ENCODE measurements at places on chromosomes 3 and 15. TPM values are rescaled to one million over a fixed set of nuclear protein-coding genes. Genes with fewer than 3 reads are reported as not detected.

GRCh38 chr3:23645533-23646183 is 160.1 kb upstream of the UBE2E1 start:
- no peak for DNase-seq
- H3K27me3 ChIP-seq: no peaks in the 10 kb centered on the region
- H3K27ac ChIP-seq: no peak overlapping the region

DNA sequence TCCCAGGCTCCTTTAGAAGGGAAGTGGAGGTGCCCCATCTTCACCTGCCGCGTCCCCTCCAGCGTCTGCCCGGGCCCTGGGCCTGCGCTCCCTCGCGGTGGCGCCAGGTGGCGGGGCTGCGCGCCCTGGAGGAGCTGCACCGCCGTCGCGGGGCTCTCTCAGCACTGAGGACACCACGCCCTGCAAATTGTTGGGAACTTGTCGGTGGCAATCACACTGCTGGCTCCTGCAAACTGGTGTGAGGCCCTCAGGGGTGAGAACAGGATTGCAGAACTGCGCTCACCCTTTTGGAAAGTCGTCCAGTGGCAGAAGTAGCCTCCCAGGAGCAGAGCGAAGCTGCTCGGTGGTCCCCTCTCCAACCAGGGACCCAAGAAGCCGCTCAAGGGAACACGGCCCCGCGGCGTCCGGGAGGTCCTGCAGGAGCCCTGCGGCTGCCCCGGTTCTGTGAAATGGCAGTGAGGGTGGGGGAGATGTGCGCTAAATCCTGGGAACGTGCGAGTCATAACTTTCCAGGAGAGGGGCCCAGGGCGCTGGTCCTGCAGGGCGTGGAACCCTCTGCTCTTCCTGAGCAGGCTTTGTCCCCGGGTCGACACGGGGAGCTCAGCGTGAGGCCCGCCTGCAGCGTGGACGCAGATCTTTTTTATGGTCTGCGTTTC is 995 bp upstream of the LRRK1 start:
- H3K4me1 ChIP-seq: peaks cover 25% of the 10 kb centered on the region

GRCh38 chr3:63351159-63352007 is 73.3 kb downstream of the SYNPR start:
- no peaks in the 10 kb centered on the region for H3K4me1 ChIP-seq
- H3K27ac ChIP-seq: no peak overlapping the region
- H3K27me3 ChIP-seq: no peaks in the 10 kb centered on the region
- no peaks in the 10 kb centered on the region for H3K36me3 ChIP-seq
- DNase-seq: no peak

GRCh38 chr3:40162616-40163015 is 146.9 kb upstream of the EIF1B start:
- no peaks in the 10 kb centered on the region for H3K4me1 ChIP-seq
- no peak overlapping the region for H3K4me3 ChIP-seq
- no peaks in the 10 kb centered on the region for H3K36me3 ChIP-seq
- H3K27ac ChIP-seq: no peak overlapping the region
- no peak for DNase-seq

- DNase-seq: no peak
- no peaks in the 10 kb centered on the region for H3K27me3 ChIP-seq
- H3K36me3 ChIP-seq: no peaks in the 10 kb centered on the region
- no peaks in the 10 kb centered on the region for H3K4me1 ChIP-seq
- H3K4me3 ChIP-seq: no peak overlapping the region
Measured at GRCh38 chr3:143958966-143959365, 12.7 kb upstream of the DIPK2A start.

- H3K4me3 ChIP-seq: no peak overlapping the region
- H3K27me3 ChIP-seq: no peaks in the 10 kb centered on the region
- H3K36me3 ChIP-seq: no peaks in the 10 kb centered on the region
- peak; percentile 34 for DNase-seq
Measured at GRCh38 chr3:190261740-190262139, 60.5 kb downstream of the CLDN1 start.

DNA sequence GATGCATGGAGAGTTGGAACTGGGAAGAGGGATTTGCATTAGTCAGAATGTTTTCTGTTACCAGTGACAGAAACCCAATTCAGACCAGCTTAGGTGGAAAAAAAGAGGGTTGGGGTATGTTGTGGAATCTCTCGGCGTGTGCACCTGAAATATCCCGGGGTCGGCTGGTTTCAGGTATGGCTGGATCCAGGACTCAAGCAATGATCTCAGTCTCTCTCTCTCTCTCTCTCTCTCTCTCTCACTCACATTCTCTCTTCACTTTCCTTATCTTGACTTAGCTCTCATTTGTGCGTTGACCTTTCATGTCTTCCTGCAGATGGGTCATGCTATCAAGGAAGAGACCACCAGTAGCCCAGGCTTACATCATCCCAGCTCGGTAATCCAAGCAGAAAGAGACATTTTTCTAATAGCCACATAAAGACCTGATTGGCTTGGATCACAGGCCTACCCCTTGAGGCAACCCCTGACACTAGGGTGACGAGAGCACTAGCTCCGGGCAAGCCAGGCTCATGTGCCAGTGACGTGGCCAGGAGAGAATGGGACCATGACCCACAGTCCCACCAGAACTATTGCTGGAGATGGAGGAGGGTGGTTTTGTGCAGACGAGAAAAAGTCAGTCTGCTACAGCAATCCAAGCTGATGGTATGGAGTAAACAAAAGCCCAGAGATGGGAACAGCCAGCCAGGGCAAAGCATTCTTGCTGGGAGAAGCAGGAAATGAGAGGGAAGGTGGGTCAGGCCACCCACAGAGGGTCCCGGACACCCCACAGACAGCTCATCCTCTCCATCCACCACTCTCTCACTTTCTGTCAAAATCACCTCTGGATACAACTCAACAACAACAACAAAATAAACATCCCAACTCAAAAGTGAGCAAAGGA is 91.7 kb downstream of the CHSY1 start:
- H3K27ac ChIP-seq: no peak overlapping the region
- H3K4me1 ChIP-seq: peaks cover 5% of the 10 kb centered on the region
- no peak overlapping the region for H3K4me3 ChIP-seq
- no peak for DNase-seq
- no peaks in the 10 kb centered on the region for H3K27me3 ChIP-seq

DNA sequence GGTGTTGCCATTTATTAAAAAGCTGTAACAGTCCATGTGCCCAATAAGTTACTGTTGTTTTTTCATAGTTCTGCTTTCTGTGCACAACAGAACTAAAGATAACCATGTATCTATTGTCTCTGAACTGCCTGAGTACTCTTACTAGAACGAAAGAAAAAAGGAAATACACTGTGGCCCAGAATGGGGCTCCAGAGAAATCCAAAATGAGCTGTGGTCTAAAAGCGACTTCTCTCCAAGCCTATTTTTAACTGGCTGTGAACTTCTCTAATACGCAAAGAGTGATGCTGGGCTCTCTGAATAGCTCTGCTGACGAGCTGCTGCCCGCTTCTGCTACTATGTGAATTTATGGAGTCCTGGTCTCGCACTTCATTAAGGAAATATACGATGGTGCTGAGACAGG is 56.2 kb upstream of the LPP start:
- no peak overlapping the region for H3K27ac ChIP-seq
- H3K27me3 ChIP-seq: no peaks in the 10 kb centered on the region
- DNase-seq: no peak

DNA sequence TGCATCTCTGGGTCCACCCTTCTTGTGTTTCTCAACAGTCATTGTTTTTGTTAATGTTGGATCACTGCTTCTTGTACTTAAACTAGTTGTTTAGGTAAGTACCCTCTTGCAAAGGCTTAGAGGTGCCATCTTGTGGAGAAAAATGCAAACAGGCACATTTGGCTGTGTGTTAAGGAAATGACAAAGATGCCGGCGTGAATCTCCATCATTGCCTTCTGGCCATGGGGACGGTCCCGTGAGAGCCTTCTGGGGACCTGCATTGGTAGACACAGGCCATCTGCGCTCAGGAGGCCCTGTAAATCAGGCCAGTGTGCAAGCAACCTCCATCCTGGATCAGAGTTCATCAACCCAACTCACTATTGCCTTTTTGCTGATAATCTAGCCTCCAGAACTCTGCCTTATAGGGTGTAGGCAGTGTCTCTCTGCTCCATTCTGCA is 158.6 kb upstream of the NR2E3 start:
- H3K4me3 ChIP-seq: no peak overlapping the region
- H3K27me3 ChIP-seq: no peaks in the 10 kb centered on the region
- no peak overlapping the region for H3K27ac ChIP-seq
- peak; percentile 32 for DNase-seq
- H3K4me1 ChIP-seq: no peaks in the 10 kb centered on the region

The RHOA gene
- total RNA-seq: 252 TPM

The PLAAT1 gene
- total RNA-seq: 48.5 TPM

The FGD5 gene
- 17.8 TPM for total RNA-seq

The SOX2 gene
- total RNA-seq: 7.8 TPM

The CCDC51 gene
- 11.7 TPM for total RNA-seq
